ENCODE measurements at places on chromosomes 16 and 17.

GRCh38 chr16:56734429-56734828 is 4.5 kb downstream of the NUP93 start:
- DNase-seq = no peak

DNA sequence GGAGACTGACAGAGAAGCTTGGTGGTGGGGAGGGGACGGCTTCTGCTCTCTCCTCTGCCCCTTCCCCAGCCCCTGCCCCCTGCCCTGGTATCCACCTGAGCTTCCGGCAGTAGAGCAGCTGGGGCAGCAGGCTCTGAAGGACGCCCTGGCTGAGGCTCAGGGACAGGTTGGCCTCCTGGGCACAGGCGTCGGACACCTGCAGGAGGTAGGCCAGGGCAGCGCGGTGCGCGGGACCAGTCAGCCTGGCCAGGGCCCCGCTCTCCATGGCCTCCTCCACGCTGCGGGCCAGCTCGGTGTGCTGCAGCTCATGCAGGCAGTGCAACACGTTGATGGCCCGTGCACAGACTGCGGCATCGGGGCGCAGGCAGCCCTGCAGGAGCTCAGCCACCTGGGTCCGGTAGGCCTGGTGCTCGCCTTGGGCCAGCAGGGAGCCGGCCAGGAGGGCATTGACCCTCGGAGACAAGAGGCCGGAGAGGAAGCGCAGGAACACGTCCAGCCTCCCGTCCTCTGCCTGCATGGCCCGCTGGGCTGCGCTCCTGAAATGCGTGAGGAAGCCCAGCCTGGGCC is 14.2 kb downstream of the NLRC3 start:
- DNase-seq = no peak

GRCh38 chr16:19346335-19346922 is 60.9 kb downstream of the CLEC19A start:
- no peak for DNase-seq

DNA sequence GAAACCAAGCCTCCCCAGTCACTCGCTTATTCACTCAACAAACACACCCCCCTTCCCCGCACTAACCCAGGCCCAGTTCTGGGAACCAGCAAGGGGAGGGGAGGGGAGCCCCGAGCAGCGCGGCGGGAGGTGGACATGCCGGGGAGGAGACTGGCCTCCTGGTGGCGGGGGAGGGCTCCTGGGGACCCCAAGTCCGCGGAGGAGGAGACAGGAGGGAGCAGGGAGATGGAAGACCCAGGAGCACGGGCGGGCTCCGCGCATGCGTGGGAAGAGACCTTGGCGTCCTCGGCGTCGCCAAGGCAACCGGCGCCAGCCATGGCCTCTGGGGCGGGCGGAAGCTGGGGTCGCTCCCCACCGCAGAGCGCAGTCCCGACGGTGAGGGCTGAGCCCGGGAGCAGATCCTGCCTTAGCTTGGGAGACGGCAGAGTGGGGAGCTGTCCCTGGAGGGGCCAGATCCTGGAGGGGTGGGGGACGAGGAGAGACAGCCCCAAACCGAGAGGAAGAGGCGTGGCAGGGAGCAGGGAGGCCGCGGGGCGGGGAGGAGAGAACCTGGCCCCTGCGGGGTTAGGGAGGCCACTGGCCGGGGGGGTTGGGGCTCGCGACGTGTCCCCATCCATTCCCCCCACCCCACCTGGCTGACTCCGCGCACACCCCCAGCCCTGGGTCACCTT is at the start of gene PRR29:
Gene PRR29 (plus strand): TSS at position 302 of the 671 bp plus-strand sequence. CDS start 14 bp downstream, at position 316.
- peak; percentile 97 for DNase-seq

GRCh38 chr17:27892542-27892865 is 661 bp downstream of the LYRM9 start:
- no peak for DNase-seq

- peak; percentile 62 for DNase-seq
These were observed 32.6 kb downstream of the RAI1 start for GRCh38 chr17:17713839-17714238.

DNA sequence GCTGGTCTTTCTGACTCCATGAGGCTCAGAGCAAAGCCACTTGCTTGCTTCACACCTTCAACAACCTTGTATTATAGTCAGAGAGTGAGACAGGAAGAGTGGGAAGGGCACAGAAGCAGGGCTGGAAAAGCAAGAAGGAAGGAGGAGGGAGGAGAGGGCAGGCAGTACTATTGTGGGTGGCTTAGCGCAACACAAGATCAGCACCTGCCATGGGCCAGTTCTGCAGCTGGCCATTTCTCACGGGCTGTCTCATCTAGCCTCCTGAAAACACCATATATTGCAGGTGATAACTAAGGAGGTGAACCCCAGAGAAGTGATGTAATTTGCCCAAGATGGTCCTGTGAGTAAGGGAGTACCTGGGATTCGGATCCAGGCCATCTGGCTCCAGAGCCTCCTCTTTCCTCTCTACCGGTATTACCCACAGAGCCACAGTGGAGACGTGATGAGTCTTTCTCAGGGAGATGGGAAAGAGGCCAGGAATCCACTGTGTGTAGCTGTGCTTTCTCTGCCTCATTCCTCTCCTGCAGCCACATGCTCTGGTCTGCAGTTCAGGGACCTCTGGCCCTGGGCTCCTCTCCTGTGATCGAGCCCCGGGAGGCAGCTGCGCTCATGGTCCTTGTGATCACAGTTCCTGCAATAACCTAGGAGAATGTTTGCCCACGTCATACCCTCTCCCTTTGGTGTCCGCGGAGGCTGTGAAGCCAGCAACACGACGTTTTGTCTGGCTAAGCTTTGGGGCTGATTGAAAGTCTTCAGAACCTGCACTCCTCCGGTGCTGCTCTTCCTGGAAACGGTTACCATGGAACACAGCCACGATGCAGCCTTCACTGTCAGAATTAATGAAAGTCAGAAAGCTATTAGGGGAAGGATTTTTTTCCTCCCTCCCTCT is 178.1 kb upstream of the CCL2 start:
- DNase-seq = no peak

DNA sequence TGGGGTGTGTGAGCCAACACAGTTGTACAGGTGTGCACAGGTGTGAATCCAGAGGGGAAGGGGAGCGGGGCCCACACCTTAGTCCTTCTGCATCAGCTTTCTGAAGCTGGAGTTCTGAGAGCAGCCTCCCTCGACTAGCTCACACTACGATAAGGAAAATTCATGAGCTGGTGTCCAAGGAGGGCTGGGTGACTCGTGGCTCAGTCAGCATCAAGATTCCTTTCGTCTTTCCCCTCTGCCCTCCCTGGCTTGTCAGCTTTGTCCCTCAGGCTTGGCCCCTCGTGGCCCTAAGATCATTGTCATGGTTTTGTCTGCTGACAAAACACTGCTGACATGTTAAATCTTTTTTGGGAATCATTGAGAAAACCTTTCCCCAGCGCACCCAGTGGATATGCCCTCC is 47.5 kb downstream of the OR1D5 start:
- no peak for DNase-seq

DNA sequence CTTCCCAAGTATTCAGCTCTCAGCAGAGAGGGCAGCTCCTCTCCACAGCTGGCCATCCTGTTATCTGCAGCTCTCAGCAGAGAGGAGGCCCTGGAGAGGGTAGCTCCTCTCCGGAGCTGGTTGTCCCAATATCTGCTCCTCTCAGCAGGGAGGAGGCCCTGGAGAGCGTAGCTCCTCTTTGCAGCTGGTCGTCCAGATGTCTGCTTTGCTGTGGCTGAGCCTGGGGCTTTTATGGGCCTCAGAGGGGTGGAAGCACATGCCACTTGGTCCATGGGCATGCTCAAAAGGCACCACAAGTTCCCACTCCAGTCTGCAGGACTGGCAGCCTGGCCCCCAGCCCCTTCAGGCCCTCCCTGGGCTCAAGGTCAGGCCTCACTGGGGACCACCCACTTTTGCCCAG is 314.3 kb downstream of the KCNJ2 start:
- no peak for DNase-seq

GRCh38 chr16:84617041-84617790 is 662 bp downstream of the COTL1 start:
- DNase-seq = no peak

DNA sequence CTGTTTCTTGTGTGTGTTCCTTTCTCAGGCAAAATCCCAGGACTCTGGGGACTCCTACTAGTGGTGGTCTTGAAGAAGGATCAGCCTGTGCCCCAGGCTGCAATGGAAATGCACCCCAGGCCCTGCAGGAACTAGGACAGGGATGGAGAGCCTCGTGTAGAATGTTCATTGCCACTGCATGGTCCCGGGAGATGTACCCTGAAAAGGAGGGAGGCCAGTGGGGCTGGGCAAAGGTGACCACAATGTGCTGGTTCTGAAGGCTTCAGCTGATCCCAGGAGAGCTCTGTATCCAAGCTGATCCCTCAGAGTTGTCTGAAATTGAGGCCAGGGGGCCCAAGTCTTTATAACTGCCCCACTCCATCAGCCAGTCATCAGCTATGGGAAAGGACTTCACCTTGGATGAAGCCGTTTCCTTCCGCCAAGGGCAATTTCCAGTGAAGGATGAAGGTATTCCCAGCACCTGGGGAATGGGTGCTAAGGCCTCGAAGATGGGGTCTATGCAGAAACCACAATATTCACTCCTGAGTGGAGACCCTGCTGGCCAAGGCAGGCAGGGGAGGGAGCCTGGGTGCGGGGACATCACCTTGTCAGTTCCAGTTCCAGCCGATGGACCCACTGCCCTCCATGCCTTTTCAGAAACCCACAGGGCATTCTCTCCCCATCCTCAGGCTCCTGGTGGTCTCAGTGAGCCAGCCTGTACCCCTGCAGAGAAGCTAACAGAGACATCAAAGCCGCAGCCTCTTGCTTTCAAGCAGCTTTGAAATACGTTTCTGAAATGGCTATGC is 59.9 kb upstream of the CDH5 start:
- no peak for DNase-seq

- DNase-seq = peak; percentile 78
These were observed 45.0 kb downstream of the SOST start for GRCh38 chr17:43713494-43714162.

GRCh38 chr17:2057760-2058585 is 3.1 kb downstream of the HIC1 start:
- no peak for DNase-seq

- no peak for DNase-seq
These were observed 22.0 kb downstream of the COG1 start for GRCh38 chr17:73214851-73215250.

GRCh38 chr17:58538811-58539409 is 24.5 kb upstream of the MTMR4 start:
- no peak for DNase-seq

DNA sequence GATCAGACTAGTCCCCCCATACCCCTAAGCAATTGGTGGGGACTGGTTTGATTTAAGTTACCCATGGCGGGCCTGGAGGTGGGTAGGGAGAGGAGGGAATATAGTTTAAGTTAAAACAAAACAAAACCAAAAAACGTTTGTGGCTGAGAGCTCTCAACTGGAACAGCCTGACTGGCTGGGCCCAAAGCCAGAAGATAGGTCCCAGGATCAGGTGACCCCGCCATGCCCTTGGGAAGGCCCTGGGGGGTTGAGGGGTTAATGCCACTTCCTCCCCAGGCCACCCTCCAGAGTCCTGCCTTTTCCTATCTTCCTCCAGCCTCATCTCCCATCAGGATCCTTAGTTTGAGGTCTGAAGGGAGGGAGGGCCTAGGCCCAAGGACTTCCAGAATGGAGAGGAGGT is 82.3 kb upstream of the LHX1 start:
- DNase-seq = no peak

- DNase-seq = no peak
These were observed 44.2 kb downstream of the USP22 start for GRCh38 chr17:20998571-20999043.

- DNase-seq = no peak
These were observed 25.6 kb downstream of the UNK start for GRCh38 chr17:75810216-75810615.

DNA sequence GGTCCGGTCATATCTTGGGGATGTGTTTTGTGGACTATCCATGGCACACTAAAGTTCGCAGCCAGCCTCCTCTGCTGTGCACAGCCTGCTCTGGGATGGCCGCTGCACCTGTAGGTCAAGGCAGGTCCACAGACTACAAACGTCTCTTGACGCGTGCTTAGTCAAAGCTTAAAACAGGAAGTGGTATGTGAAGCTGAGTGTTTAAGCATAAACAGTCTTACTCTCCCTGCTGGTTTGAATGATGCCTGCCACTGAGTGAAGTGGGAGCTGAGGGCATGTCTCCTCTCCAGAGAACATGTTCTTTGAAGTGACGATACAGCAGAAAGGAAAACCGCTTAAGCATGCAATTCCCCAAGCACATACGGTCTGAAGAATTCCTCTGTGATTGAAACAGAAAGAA is 365.6 kb downstream of the SLC39A11 start:
- DNase-seq = peak; percentile 20

DNA sequence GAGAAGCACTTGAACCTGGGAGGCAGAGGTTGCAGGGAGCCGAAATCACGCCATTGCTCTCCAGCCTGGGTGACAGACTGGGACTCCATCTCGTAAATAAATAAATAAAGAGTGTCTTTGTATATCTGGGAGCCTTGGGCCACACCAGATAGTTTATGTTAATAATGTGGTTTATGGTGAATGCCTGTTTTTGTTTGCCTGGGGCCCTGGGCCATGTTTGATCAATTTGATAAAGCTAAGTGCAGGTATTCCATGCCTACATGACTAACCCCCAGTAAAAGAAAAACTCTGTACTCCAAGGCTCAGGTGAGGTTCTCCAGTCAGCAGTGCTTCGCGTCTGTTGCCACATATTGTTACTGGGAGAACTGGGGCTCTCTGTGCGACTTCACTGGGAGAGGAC is 15.1 kb downstream of the SCIMP start:
- DNase-seq = no peak

GRCh38 chr17:33964344-33964979 is 290.6 kb upstream of the CCL2 start:
- no peak for DNase-seq

DNA sequence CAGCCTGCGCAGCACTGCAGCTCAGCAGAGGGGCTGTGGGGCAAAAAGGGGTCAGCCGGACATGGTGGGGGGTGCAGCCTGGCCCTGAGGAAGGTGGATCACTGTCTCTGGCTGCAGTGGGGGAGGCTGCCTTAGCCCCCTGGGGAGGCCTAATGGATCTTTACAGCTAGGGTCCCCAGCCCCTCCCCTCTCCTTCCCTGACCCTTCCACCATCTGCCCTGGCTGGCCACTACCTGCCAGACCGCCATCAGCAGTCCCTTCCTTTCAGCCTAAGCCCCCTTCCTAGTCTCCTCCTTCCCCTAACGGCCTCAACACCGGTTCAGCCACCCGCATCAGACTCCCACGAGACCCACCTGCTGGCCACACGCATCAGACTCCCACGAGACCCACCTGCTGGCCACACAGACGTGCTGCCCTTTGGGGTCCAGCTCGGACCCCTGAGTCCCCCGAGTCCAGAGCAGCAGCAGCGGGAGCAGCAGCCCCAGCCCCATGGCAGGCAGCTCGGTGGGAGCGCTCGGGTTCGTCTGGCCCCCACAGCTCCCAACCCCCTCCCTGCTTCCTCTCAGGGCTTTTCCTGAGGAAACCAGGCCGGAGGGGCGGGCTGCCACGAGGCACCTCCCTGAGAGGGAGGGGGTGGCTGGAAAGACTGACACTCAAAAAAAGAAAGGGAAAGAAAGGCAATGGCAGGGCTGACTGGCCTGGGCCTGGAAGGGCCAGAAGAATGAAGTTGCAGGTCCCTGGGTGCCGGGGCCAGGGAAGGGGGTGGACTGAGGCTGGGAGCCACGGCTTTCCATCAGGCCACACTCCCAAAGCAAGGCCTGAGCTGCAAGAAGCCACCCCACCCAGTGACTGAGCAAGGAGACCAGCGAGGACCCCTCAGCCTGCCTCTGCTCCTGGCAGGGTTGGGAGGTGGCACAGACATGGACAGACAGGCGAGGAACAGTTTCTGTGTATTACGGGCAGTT is at the start of gene SCARF1:
Gene SCARF1 (minus strand): TSS at position 526 of the 965 bp plus-strand sequence. CDS start 35 bp downstream, at position 491.
- no peak for DNase-seq

All from AG08396 (cell line).